Activated naive CD4-positive, alpha-beta T cell treated with anti-CD3 and anti-CD28 coated beads, Interleukin-2, amount 10 ng/mL, durations not matched to agents 7 days and 5 days (primary cell): ENCODE measurements at places on chromosomes 7 and 10.

GRCh38 chr7:42939457-42940240 is 7.5 kb downstream of the MRPL32 start:
- H3K27me3 ChIP-seq: no peaks in the 10 kb centered on the region
- DNase-seq: no peak
- no peak overlapping the region for H3K4me3 ChIP-seq
- H3K27ac ChIP-seq: no peak overlapping the region
- peaks cover 22% of the 10 kb centered on the region for H3K4me1 ChIP-seq

- no peak overlapping the region for H3K27ac ChIP-seq
- no peaks in the 10 kb centered on the region for H3K4me1 ChIP-seq
- H3K27me3 ChIP-seq: no peaks in the 10 kb centered on the region
- H3K36me3 ChIP-seq: peaks cover 44% of the 10 kb centered on the region
- no peak for DNase-seq
Measured at GRCh38 chr7:16668049-16668858, 22.3 kb downstream of the BZW2 start.

DNA sequence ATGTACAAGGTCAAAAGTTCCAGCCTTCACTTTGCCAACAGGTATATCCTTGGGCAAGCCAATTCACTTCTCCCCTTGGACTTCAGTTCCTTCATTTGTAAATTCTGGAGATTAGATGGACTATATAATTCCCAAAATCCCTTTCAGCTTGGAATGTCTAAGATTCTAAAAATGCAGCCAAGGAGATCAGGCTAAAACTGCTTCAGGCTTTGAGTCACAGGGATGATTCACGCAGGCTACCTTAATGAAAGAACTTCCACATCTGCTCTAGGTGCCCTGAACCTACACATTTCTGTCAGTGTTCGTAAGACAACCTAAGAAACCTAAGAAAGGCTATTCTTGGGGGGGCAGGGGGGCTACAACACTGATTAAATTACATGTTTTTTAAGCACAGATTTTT is 7.1 kb downstream of the CPVL start:
- no peaks in the 10 kb centered on the region for H3K4me1 ChIP-seq
- peaks cover 6% of the 10 kb centered on the region for H3K27me3 ChIP-seq
- no peak overlapping the region for H3K27ac ChIP-seq

DNA sequence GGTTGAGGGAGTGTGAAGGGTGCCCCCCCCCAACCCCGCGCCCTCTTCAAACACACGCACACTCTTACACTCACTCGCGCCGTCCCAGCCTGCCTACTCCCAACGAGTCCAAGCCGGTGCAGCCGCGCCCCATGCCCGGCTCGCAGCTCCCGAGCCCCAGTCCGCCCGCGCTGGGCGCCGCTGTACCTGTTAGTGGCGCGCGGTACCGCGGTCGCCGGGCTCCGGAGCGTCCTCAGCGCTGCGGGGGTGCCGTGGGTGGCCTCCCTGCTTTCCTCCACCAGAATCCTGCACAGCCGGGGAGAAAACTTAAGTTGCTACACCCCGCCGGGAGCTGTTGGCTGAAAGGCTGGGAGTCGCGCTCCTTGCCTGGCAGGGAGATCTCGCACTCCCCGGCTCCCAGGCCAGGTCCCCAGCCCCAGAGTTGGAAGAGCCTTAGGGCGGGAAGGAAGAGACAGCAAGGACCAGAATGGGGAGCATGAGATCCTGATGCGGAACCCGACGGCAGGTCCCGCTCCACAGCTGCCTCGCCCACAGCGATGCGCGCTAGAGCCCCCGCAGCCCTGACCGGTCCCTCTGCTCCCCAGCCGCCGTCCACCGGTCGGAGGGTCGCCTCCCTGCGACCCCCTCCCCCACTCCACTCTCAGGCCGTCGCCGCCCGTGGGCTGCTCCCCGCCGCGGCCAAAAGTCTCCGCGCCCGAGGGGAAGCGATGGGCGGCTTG is 863 bp downstream of the ST8SIA6 start:
- peaks cover 27% of the 10 kb centered on the region for H3K4me1 ChIP-seq
- peak overlapping the region; percentile 88 for H3K4me3 ChIP-seq
- H3K27me3 ChIP-seq: peaks cover 35% of the 10 kb centered on the region
- DNase-seq: peak; percentile 60

DNA sequence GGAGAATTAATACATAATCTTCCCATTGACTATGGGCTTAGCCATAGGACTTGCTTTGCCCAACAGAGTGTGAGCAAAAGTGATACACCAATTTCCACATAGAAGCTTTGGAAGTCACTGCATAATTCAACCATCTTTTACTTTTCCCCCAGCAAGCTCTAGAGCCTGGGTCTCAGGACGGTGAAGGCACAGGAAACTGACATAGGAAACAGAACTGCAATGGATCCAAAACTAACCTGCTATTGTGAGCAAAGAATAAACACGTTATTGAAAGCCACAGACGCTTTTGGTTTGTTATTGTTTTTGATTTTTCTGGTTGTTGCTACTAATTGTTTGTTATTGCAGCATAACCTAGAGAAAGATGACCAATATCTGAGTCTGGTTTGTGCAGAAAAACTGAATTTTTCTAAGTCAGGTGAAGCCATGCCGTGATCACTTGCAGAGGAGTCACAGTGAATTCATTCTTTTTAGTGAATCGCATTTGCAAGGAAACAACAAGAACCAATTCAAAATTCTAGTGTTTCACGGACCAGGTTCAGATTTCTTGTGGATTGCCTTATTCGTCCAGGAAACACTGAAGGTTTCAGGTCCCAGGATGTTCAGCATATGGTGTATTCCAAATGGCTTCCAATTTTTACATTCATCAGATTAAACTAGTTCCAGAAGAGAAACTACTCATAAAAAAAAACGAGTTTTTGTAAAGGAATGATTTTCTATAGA is 52.8 kb downstream of the CUBN start:
- no peak overlapping the region for H3K27ac ChIP-seq
- H3K4me1 ChIP-seq: peaks cover 5% of the 10 kb centered on the region
- no peaks in the 10 kb centered on the region for H3K36me3 ChIP-seq
- DNase-seq: no peak
- H3K4me3 ChIP-seq: no peak overlapping the region

DNA sequence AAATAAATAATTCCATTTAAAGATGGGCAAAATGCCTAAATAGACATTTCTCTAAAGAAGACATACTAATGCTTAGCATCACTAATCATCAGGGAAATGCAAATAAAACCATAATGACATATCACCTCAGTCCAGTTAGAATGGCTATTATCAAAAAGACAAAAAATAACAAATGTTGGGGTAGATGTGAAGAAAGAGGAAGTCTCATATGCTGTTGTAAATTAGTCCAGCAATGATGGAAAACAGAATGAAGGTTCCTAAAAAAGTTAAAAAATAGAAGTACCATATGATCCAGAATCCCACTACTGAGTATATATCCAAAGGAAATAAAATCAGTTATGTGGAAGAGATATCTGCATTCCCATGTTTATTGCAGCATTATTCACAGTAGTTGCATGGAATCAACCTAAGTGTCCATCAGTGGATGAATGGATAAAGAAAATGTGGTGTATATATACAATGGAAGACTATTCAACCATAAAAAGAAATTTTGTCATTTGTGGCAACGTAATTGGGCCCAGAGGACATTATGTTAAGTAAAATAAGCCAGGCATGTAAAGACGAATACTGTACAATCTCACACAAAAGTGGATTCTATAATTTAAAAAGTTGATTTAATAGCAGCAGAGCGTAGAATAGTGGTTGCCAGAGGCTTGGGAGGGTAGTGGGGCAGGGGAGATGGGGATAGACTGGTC is 52.0 kb downstream of the TCAF1 start:
- no peak overlapping the region for H3K4me3 ChIP-seq
- DNase-seq: no peak
- H3K27ac ChIP-seq: no peak overlapping the region
- peaks cover 5% of the 10 kb centered on the region for H3K36me3 ChIP-seq
- H3K4me1 ChIP-seq: no peaks in the 10 kb centered on the region

DNA sequence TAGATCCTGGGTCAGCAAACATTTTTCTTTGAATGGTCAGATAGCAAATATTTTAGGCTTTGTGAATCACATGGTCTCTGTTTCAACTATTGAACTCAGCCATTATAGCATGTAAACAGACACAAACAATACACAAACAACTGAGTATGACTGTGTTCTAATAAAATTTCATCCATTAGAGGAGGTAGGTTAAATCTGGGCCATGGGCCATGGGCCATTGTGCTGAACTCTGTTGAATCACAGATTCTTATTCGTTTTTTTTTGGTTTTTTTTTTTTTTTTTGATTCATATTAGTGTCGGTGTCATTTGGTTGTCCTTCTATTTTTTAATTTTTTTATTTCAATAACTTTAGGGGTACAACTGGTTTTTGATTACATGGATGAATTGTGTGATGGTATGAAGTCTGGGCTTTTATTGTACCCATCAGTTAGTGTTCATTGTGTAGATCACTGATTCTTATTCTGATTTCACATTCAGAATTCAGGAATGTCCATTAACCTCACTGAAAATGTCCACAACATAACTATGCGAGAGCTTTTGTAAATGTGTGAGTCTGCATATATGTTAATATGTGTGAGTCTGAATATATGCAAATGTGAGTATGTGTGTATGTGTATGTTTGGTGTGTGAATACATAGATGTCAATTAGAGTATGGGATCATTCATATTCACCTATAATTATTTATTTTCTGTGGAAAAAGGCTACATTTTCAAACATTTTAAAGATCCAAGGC is 443.7 kb upstream of the GRM3 start:
- no peak for DNase-seq
- no peaks in the 10 kb centered on the region for H3K27me3 ChIP-seq
- H3K4me1 ChIP-seq: no peaks in the 10 kb centered on the region
- no peak overlapping the region for H3K4me3 ChIP-seq
- no peaks in the 10 kb centered on the region for H3K36me3 ChIP-seq

GRCh38 chr7:33873981-33874750 is 31.2 kb upstream of the BMPER start:
- no peak for DNase-seq
- no peaks in the 10 kb centered on the region for H3K36me3 ChIP-seq
- no peak overlapping the region for H3K27ac ChIP-seq
- no peak overlapping the region for H3K4me3 ChIP-seq

GRCh38 chr10:86298501-86299001 is 68.0 kb downstream of the GRID1 start:
- H3K4me3 ChIP-seq: no peak overlapping the region
- DNase-seq: no peak
- H3K36me3 ChIP-seq: no peaks in the 10 kb centered on the region
- H3K4me1 ChIP-seq: no peaks in the 10 kb centered on the region

DNA sequence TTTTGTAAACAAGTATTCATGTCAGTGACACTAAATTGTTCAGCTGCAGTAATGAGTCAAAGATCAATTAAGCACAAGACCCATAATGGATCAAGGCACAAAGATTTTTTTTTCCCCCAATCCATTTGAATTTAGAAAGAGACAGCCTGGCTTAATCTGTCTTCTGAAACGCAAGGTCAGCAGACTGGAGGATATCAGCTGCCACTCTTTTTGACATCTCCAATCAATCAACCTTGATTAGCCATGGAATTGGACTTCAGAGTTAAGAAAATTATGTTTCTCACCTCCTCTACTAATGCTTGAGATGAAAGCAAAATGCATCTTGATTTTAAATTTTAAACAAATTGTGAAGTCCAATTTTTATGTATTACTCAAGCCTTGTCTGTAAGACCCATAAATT is 642.4 kb upstream of the STEAP1 start:
- no peak overlapping the region for H3K4me3 ChIP-seq
- no peaks in the 10 kb centered on the region for H3K36me3 ChIP-seq
- H3K27me3 ChIP-seq: no peaks in the 10 kb centered on the region
- no peaks in the 10 kb centered on the region for H3K4me1 ChIP-seq
- H3K27ac ChIP-seq: no peak overlapping the region

DNA sequence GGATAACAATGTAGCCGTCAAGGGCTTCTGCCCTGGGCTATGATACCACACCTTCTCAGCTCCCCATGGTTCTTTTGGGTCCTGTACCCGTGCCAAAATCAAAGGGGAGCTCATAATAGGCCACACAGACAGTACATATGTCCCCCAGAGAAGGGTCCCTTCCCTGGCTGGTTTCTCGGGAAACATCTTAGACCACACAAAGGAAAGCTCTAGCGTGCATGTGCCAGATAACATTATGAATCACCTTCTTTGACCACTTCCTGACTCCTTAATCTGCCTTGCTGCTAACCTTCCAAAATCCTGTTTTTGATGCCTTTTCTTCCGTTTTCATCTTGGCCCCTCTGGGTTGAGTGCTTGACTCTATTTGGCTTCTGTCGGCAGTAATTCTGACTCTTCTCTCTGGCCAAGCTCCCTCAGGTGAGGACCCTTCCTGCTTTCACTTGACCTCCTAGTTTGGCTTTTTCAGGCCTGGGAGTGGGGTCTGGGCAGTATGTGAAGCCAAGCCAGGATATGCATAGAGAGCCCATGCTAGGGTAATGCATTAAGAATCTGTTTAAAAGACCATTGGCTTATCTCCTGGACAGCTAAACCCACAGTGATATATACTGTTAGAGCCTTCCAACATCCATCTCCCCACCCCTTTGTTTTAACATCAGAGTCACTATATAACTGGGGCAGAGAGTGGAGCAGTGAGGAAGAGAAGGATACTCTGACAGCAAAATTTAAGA is 84.8 kb downstream of the ANLN start:
- no peak overlapping the region for H3K4me3 ChIP-seq
- H3K27me3 ChIP-seq: no peaks in the 10 kb centered on the region
- H3K36me3 ChIP-seq: no peaks in the 10 kb centered on the region
- H3K4me1 ChIP-seq: peaks cover 11% of the 10 kb centered on the region
- H3K27ac ChIP-seq: no peak overlapping the region
- peak; percentile 24 for DNase-seq

DNA sequence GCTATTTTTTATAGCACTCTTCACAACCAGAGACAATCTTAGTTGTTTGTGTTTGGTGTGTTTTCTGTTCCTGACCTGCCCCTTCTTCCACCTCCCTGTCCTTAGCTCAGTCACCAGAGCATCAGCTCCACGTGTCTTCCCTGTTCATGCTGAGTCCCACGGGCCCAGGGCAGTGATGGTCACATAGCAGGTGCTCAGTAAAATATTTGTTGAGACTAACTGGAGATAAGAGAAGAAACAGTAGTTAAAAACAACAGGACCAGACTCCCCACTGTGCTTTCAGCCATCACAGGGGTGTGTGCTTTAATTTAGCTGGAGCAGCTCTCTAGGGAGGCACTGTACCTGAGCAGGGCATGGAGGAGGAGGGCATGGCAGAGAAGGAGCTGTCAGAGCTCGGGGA is 307.3 kb upstream of the ZNF32 start:
- H3K4me1 ChIP-seq: no peaks in the 10 kb centered on the region
- H3K27me3 ChIP-seq: peaks cover 16% of the 10 kb centered on the region
- no peaks in the 10 kb centered on the region for H3K36me3 ChIP-seq
- no peak for DNase-seq
- H3K4me3 ChIP-seq: no peak overlapping the region

DNA sequence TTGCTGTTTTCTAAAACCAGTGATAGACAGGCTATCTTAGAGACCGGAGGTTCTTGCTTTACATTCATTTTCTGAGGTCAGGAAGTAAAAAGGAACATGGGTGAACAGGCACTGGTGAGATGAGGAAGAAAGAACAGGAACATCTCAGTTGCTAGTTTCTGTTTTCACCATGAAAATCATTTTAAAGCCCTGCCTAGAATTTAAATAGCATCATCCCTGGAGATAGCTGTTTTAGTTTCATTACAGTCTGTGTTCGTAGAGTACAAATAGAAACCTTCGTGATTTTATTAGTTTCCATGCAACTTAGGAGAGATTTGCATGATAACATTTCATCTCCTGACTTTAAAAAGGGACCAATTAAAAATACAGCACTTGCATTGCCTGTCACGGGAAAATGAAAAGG is 14.7 kb downstream of the KCNMA1 start:
- peaks cover 6% of the 10 kb centered on the region for H3K27me3 ChIP-seq
- DNase-seq: no peak
- no peaks in the 10 kb centered on the region for H3K4me1 ChIP-seq
